ENCODE measurements at places on chromosomes 6 and 20.

DNA sequence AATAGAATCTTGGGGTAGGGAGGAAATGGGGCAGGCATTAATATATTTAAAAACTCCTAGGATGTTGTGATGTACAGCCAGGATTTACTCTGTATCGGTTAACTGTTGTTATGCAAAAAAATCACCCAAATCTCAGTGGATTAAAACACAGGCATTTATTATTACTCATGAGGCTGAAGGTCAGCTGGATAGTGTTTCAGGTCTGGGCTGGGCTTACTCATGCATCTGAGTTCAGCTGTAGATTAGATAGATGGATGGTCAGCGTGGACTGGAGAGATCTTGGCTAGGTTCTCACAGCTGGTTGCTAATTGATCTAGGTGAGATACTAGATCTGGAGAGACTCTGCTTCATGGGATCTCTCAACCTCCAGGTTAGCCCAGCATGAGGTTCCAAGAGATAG is 131.4 kb downstream of the BTBD3 start:
- no peak for DNase-seq

- no peak for DNase-seq
Measured at GRCh38 chr20:10636326-10636818, 37.4 kb downstream of the JAG1 start.

DNA sequence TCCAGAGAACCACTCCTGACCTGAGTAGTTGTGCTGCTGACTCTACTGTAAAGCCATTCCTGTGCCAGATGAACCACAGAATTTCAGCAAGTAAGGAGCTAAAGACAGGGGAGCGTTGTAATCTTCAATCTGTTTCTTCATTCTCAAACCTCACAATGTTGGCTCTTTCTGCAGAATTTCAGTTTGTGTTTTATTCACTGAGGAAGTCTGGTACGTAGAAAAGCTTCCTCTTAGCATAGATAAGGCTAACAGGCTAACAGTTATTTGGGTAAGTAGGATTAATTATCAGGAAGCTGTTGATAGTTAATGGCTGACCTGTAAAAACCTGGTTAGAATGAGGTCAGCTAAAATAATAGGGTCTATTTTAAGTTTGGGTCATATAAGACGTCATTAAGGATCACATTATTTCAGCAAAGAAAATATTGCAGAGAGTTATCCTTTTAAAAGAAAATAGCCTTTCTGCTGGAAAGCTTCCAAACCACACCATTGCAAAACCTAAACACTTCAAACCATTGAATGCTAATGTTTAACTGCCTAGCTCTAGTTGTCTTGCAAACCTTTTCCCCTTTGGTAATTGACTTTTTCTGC is 14.1 kb upstream of the TENT5A start:
- DNase-seq: no peak

DNA sequence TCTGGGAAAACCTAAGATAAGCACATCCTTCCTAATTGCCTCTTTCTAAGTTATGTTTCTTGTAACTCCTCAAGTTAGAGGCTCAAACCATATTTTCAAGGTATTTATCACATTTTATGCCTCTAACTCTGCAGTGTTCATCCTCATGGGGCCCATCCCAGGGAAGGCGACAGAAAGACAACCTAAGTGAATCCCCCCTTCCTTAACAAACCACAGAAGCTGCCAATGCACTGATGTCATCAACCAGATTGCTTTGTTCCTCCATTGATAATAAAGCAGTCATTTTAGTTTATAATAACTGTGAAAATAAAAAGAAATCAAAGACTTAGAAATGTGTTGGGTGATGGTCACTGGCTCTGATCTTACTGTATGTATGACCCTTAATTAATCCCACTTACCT is 119.5 kb upstream of the TCF21 start:
- DNase-seq: no peak

DNA sequence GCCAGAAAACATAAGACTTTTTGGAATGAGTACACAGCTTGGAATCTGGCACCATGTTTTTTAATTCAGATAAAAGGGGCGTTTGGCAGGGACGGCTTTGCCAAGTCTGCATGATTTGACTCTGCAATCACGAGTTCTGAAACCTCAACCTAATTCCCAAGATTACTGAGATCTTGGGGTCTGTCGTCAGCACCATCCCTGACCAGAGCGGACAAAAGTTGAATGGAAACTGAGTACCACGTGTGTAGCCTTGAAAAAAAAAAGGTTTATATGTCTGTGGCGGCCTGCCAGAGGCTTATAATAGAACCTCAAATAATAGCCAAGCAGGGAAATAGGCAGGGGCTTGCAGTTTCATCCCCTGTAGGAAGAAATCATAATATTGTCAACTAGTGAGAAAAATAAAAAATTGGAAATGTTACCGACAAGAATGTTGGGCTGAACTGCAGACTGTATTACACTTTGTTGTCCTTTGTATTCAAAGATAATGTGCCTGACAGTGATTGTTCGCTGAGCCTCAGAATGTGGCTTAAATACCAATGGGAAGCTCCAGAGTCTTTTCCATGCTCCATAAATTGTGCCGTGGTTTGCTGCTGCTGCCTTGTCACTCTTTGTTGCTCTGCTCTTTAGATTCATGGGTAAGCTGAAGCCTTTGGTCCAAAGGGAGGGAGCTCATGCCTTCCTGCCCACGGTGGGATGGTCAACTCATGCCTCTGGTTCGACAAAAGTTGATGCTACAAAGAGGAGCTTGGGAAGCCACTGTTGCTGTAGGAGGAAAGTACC is 118.8 kb upstream of the ARID1B start:
- no peak for DNase-seq

DNA sequence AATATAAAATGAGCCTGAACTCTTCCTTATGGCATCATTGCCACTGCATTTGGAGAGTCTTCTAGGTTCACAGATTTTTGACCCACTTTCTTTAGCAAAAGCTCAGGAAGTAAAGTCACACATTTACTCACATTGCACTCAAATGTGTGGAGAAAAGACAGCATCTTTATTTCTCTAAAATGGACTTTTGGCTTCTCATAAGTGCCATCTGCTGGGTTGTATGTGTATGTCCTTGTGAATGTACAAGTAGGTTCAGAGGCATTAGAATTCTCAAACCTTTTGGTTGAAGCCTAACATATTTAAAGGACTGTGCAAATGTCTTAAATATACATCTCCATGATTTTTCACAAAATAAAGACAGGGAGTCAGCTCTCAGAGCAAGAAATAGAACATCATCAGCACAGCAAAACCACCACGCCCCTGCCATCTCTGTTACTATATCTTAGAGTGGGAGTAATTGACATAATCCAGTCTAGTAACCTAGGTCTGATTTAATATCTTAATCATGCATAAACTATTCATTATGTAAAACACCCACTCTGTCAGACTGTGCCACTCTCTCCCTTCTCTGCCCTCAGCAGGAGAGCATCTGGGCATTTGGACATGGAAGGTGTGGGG is 42.2 kb upstream of the SPTLC3 start:
- DNase-seq: no peak

DNA sequence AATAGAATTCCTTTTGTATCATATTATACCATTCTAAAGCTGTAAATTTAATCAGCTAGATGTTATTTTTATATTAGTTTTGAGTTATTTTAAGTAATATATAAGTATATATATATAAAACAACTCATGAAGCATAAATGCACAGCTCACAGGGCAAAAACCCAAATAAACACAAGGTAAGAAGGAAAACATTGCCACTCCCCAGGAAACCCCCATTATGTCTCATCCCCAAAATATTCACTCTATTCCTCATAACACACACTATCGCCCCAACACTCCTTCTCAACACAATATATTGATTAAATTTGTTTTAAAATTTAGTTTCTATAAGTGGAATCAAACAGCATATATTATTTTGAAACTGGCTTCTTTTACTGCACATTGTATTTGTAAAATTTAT is 98.6 kb upstream of the FAM83B start:
- no peak for DNase-seq

GRCh38 chr6:134928151-134928900 is 21.6 kb downstream of the ALDH8A1 start:
- no peak for DNase-seq

- DNase-seq: no peak
Measured at GRCh38 chr6:107495196-107495643, 5.3 kb downstream of the SOBP start.

GRCh38 chr20:18971121-18971520 is 157.5 kb downstream of the SCP2D1 start:
- no peak for DNase-seq

GRCh38 chr6:21608601-21609000 is 15.1 kb downstream of the SOX4 start:
- no peak for DNase-seq

DNA sequence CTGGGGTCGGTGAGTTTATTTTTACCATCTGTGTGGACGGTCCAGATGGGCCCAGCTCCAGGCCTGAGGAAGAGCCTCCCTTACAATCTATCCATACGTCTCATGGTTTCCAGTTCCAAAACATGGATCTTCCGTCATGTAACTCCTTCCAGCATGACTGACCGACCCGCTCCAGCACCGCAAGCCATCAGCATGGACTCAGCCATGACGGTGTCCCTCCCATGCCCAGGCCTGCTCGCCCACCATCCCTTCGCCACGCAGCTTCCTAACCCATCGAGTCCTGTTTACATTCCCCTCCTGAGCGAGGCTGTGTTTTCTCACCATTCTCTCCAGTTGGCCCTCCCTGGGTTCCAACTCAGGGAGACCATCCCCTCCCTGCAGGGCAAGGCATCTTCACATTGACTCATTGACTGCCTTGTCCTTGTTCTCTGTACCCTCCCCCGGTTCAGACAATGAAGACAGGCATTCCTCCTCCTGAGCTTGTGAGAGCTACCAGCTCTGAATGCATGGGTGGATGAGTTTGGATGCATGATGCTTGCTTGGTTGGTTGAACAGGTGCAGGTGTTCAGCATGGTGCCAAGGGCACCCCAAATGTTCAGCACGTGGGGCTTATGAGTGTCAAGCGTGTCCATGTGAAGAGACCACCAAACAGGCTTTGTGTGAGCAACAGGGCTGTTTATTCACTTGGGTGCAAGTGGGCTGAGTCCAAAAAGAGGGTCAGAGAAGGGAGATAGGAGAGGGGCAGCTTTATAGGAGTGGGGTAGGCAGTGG is 235.8 kb downstream of the SMOC2 start:
- no peak for DNase-seq

GRCh38 chr6:53209681-53210080 is 61.0 kb upstream of the GCM1 start:
- DNase-seq: no peak

DNA sequence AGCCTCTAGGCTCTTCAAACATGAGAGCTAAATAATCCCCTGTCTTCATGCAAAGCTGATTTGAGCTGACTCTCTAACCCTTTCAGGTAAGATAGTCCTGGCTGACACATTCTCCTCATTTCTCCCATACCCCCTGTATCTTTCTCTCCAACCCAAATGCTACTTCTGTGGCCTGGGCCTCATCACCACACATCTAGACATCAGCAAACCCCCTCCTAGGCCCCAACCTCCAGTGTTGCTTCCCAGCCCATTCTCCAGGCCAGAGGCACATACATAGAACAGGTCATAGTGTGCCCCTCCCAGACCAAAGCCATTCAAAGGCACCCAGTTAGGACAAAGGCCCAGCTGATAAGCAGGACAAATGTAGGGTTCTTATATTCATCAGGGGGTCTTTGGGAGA is 84.9 kb downstream of the ANKRD60 start:
- DNase-seq: no peak

DNA sequence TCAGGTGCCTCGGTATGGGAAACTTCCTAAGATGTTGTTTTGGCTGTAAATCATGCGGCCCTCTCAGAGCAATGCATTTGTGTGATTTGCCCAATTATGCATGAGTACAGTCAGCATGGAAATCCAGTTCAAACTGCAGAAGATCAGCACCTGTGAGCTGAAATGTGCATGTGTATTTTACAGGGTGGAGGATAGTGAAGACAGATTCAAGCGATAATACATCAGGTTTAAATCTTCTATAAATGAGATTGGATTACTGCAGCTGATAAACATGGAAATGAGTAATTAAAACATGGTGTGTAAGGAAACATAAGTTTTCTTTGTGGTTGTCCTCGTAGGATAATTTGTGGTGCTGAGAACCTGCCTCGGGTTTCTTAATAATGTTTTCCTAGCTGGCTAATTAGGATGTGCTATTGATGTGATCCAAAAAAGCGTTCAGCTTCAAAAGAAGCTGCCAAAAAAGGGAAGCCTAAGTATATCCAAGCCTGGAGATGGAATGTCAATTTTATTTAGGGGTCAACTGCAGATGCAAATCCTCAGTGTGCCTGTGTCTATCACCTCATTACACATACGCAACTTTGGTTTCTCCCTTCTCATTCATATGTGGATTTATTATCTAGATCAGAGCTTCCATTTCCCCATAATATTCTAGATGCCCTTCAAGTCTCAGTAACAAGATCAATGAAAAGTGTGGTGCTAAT is 117.1 kb upstream of the CCDC28A start:
- no peak for DNase-seq

- DNase-seq: no peak
Measured at GRCh38 chr6:165274611-165275010, 34.8 kb downstream of the C6orf118 start.

DNA sequence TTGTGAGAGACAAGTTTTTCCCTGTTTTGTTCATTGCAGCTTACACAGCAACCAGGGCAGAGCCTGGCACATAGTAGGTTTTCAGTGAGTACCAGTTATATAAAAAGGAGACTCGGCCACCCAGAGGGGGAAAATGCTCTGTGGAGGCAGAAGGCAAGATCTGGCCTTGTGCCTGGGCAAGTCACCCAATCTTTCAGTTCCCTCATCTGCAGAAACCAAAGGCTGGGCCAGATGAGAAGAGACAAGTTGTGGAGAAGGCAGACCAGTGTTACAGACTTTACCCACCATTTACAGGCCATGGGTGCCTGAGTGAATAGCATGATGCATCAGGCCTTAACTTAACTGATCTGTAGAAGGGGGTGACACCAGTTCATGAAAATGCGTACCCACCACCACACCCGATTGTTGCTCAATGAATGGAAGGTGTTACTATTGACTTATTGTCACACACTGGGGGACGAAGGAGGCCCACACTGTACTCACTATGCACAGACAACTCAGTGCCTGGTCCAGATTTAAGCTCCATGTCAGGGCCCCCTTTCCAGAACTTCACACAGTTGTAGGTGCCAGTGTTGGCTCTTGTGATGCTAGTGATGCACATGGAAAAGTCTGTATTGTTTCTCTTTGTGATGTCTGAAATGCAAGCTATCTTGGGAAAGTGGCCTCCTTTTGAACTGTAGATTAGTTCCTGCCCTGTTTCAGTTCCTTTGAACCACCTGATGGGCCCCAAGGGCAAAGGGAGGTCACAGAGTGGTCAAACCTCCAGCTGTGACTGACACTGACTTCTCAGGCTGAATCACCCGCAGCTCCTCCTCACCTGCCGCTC is 64.3 kb upstream of the SIRPG start:
- no peak for DNase-seq

Data from esophagus squamous epithelium (tissue), 5 donors.